ELF-1 (cell line): ENCODE measurements at places on chromosomes 2 and 18.

GRCh38 chr2:34853646-34854045 is 1254.5 kb upstream of the FAM98A start:
- no peak for DNase-seq

DNA sequence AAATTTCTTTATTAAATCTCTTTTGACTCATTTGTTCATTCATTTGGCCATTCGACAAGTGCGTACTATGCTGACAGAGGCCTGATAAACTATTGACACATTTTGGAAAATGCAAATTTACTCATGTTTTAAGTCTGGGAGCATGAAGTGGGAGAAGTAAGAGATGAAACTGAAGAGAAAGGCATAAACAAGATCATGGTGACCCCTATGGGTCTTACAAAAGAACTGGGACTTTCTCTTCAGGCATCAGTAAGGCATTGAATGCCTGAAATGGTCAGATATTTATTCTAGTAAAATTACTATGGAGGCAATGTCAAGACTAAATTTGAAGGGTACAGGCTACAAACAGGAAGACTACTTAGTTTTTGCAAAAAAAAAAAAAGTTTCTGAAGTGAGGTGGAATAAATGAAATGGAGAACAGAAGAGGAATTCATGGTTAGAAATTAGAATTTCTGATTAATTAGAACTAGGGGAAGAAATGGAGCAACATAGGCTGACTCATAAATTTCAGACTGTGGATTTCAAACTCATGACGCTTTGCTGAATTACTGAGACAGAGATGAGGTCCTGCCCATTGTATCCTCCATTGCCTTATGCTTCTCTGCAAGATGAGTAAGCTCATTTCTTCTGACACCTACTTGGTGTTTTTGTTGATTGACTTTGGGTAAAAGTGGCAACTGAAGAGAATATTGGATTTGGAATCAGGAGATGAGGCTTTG is 32.7 kb downstream of the VSNL1 start:
- DNase-seq, result no peak

GRCh38 chr2:170088776-170089175 is 89.2 kb upstream of the MYO3B start:
- DNase-seq, result no peak

DNA sequence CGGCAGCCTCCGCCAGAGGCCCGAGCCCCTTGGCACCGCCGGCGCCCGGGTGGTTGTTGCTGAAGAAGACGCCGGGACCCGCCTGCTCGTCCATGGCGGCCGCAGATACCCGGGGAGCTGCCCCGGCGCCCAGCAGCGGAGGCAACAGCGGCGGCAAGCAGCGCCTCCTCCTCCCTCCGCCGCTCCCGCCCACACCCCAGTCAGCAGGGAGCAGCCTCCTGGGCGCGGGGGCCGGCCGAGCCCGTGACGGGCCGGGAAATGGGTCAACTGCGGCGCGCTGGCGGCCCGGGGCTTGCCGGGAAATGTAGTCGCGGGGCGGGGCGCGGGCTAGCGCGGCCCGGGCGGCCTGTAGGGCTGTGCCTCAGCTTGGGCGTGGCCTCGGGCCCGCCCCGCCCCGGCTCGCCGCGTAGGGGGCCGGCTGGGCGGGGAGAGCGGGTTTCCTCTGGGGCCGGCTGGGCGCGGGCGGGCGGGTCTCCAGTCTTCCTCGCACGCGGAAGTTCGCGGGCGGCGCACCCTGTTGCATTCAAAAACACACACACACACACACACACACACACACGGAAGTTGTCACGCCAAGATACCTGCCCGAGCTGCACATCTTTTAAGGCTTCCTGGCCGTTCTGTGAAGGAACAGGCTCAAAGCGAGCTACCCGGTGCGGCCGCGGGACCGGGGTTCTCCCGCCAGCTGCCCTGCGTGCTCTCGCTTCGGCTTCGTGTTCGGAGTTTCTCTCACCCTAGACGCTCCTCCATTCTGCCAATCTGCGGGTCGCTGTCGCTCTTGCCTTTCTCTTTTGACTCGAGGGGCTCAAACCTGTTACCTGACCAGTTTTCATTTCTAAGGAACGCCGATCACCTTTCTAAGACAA is at the start of gene STRN:
Gene STRN, minus strand, starts transcription at position 167 of the 866 bp plus-strand sequence. Its CDS starts 73 bp downstream, at position 94.
- DNase-seq, result peak; percentile 97

GRCh38 chr2:238947920-238948710 is 100.2 kb downstream of the TWIST2 start:
- no peak for DNase-seq

DNA sequence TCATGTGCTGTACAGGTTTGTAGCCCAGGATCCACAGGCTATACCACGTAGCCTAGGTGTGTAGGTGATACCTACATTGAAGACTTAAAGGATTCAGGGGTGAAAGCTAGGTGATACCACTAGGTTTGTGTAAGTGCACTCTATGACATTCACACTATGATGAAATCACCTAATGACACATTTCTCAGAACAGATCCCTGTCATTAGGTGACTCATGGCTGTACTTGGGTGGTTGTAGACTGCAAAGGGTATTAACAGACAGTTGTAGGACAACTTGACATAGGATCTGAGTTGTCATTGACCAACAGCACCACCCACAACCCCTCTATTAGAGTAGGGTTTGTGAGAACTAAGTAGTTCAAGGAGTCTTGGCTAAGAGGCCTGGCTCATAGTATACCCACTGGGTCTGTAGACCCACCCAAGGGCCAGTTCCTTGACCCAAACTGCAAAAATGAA is 27.7 kb upstream of the SMCHD1 start:
- DNase-seq, result no peak

DNA sequence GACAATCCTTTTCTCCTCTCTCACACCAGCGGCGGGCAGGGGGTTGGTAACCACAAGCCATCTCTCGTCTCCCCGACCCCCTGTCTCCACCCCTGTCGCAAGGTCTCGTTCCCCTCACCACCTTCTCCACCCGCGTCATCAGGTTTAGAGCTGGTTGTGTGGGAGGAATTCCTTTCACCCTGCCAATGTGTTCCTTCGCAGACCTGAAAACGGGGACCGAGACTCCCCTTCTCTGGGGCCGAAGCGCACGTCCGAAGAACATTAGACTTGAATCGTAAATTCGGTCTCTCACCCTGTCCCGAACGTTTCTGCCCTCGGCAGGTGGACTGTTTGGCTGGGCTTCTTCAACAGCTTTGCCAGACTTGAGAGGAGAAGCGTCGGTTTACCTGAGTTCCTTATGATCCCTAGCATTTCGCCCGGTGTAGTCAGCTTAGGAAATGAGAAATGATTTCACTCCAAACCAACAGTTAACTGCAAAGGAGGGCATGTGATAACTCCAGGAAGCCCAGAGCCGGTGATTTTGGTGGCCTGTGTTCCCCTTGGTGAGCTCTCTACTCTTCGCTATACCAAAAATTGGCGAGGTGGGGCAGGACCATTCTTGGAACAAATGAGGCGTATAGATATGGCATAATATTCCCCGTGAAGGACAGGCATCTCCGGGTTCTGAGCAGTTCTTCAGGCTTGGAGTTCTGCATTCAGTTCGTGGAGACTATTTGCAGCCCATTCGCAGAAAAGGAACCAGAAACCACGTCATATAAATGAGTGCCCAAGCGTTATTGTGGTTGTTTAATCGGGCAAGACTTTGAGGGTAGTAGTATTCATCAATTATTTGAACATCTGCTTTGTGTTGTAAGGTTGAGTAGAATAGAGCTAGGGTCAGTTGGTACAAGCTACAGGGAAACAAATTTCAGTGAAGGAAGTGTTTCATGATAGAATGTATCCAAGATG is 694 bp downstream of the CFAP36 start:
- peak; percentile 37 for DNase-seq

DNA sequence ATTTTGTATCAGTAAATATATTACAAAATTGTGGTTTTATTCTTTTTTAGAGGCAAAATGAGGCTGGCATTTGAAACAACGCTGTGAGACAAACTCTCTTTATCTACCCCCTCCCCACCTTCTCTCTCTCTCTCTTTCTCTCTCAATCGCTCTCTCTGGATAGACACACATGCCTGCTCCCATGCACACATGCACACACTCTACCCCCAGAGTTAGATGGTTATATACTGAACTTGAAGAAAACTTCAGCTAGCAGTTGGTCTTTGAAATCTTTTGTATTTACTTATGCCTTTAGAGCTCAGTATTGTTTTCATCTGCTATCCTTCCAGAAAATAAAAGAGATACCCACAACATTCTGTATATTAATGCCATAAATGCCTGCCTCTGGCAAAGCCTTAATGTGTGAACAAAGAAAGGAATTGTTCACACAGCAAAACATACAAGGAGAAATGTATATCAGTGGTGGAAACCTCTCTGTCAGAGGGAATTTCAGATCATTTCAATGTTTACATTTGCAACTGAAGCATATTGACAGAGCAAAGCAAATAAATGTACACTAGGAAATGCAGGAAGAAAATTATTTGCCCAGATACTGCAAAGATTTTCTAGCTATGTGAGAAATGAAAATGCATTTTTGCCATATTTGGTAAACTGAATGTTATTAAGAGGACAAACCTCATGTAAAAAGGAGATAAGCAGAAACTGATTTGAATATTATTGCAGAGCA is 217.0 kb upstream of the UBE2E3 start:
- DNase-seq, result no peak

DNA sequence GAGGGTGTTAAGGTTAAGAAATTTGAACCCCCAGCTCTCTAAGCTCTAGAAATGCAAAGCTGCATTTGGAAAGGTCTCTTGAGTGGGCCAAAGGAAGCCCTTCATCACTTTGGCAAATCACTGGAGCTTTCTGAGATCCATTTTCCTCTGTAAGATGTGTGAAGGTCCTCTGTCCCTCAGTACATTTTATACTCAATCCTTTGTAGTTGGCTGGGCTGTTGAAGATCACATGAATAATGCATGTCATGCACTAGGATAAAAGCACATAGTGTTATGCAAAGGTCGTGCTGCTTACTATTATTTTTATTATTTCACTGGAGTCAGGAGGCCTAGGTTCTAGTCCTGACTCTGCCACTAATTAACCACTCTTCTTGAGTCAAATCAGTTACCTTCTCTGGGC is 124.9 kb downstream of the FSHR start:
- no peak for DNase-seq

GRCh38 chr2:181457741-181458425 is 697 bp downstream of the ITGA4 start:
- peak; percentile 18 for DNase-seq

DNA sequence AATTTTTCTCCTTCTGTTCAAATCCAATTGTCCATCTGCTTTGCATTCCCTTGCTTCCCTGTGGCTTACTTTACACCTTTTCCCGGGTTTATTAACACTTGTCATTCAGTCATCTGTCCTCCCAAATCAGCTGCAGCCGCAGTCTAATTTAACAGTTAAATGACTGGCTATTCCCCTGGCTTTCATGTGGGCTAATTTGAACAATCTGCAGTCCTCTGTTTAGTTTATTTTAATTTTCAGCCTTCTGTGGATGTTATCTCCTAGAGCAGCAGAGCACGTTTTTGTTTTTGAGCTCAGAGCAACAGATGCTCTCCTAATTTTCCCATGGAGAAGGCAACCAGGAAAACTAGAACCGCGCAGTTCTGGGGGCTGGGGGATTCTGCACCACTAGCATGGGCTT is 55.0 kb downstream of the MEP1B start:
- DNase-seq, result no peak

DNA sequence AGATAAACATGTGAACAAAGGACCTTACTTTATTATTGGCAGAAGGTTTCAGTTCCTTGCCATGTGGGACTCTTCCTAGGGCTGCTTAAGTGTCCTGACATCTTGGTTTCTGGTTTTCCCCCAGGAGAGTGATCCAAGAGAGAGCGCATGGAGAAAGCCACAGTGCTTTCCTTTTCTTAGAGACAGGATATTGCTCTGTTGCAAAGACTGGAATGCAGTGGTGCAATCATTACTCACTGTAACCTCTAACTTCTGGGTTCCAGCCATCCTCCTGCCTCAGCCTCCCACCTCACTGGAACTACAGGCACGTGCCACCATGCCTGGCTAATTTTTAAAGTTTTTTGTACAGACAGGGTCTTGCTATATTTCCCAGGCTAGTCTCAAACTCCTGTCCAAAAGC is 38.1 kb upstream of the TCF7L1 start:
- DNase-seq, result no peak
